Keratinocyte (primary cell): ENCODE measurements at places on chromosomes 6 and 20. TPM values are rescaled to one million over a fixed set of nuclear protein-coding genes. Genes with fewer than 3 reads are reported as not detected.

THBS2 gene
- polyA plus RNA-seq = 430 to 766 TPM (median 533 TPM) in 3 replicates

- no peak for DNase-seq
Measured at GRCh38 chr6:48505621-48506020, 394.6 kb upstream of the PTCHD4 start.

DNA sequence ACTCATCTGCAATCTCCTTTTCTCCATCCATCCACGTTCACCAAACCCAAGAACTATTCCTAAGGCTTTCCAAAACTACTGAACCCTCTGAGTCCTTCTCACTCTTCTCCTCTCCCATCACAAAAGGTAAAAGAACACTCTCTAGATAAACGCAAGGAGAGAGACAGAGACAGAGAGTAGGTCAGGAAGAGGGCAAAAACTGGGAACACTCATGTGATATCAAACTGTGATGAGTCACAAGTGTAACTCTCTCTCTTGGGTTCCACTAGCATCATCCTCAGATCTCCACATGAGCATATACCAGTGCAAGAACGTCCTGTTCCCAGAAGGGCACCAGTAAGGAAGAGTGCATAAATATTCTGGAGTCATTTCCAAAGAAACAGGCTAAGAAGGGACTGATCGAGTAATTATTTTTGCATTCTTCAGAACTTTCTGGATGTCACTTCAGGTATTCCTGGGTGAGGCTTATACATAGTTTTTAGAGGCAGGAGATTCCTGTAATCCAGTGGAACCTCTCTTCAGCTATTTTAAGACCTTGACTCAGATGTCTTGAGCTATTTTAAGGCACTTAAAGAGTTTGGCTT, 47.3 kb upstream of the STXBP5 start:
- no peak for DNase-seq

DNA sequence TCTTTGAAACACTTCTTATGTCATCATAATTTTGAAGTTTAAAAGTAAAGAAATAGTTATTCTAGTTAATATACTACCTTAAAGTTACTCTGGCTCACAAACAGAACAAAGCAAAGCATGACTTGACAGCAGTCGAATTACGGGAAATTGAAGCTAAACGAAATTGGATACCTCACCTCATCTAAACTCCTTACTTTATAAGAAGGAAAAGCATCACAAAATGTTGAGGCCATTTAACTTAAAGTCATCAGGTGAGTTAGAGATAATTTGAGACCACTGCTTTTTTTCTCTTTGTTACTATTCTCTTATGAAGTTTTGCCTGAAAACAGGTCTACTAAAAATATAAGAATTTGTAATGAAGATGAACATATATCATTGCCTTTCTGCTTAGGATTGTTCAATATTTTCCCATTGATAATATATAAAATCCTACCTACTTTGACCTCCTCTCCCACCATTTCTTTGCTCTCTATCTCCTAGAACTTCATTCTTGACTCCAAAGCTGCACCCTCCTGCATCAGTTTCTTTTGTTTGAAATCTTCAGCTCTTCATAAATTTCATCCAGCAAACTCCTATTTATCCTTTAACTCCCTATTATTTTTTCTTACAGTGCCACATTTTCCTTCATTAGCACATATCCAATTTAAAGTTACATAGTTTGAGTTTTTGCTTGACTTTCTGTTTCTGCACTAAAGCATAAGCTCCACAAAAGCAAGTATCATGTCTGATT, 510.7 kb upstream of the ZNF337 start:
- DNase-seq = no peak

DDX43 gene
- polyA plus RNA-seq = 0.14 to 0.33 TPM (median 0.15 TPM) in 3 replicates

DNA sequence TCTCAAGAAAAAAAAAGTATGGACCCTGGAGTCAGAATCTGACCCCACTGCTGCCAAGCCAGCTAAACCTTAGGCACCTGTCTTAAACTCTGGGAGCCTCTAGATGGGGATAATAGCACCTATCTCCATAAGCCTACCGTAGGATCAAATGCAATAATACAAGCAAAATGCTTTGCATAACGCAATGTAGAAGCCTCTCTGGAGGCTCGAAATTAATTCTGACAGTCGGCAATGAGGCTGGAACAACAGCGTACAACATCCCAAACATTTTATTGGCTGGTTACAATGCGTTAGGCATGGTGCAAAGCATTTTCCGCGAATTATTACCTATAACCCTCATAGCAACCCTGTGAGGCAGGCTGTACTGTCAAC, 521 bp downstream of the CDK5RAP1 start:
- no peak for DNase-seq

GRCh38 chr20:55500130-55500529, 505.2 kb downstream of the CBLN4 start:
- no peak for DNase-seq

GRCh38 chr6:145798530-145798929, 16.1 kb downstream of the FBXO30 start:
- DNase-seq = no peak

ETV7 gene
- polyA plus RNA-seq = 0.22 to 0.27 TPM (median 0.25 TPM) in 3 replicates

DNA sequence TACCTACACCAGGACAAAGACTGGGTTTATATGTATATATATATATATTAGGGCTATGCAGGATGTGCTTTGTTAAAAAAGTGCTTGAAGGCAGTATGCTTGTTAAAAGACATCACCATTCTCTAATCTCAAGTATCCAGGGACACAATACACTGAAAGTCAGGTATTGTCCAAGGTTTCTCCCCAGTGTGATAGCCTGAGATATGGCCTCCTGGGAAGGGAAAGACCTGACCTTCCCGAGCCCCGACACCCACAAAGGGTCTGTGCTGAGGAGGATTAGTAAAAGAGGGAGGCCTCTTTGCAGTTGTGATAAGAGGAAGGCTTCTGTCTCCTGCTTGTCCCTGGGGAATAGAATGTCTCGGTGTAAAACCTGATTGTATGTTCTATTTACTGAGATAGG, 156.9 kb downstream of the GPX5 start:
- no peak for DNase-seq

DNA sequence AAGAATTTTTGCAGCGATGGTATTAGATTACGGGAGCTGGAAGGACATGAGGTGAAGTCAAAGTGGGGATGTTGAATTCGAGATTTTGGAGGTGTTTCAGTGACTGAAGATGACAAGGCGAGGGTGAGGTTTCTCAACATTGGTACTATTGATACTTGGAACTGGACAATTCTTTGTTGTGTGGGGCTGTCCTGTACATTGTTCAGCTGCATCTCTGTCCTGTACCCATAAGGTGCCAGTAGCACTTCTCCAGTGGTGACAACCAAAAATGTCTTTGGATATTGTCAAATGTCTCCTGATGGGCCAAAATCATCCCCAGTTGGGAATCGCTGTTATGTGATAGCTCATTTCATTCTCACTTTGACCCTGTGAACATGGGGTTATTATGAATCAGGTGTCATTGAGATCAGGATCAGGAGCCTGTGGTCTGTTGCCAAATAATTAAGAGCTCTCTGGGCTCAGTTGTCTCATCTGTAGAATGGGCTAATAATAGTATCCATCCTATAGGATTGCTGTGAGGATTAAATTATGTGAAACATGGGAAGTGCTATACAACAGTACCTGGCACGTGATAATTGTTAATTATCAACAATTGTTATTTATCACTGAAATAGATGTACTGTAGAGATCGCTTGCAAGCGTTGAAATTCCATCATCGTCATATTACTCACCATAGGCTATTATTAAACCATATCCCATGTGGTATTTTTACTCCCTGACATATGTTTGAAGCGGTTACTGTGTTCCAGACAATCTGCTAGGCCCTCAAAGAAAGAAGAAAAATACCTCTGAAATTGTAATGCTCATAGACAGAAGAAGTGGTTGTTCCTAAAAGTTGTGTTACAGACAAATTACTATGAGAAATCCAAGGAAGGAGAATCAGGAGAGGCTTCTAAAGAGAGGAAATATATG, 48.5 kb upstream of the TTPAL start:
- DNase-seq = no peak

- DNase-seq = no peak
Measured at GRCh38 chr6:26211963-26212362, 124.7 kb downstream of the HFE start.

GRCh38 chr6:41545247-41545702, 906 bp upstream of the FOXP4 start:
- no peak for DNase-seq

DNAAF9 gene
- polyA plus RNA-seq = 8.8 to 9.8 TPM (median 9.2 TPM) in 3 replicates

- no peak for DNase-seq
Measured at GRCh38 chr6:66848244-66848953, 1141.4 kb upstream of the EYS start.
